Central memory CD8-positive, alpha-beta T cell (primary cell): ENCODE measurements at places on chromosomes 7 and 10.
A peak's percentile ranks its signal among the peaks of the same experiment; 100 is the strongest.

DNA sequence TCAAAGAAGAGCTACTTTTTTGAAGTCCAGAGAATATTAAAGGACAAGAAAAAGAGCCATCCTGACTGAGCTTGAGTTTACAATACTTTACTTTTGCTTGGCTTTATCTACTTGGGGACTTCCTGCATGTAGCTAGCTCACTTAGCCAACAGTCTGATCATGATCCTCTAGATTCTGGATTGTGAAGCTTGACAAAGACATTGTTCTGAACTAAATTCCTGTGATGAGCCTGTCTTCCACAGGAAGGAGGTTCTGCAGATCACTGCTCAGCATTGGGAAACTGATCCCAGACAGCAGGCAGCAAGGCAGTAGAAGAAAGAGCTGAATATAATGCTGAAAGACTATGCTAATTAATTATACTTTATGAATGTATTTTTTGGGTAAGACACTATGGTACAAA is 296.4 kb downstream of the DGKB start:
- DNase-seq: no peak

DNA sequence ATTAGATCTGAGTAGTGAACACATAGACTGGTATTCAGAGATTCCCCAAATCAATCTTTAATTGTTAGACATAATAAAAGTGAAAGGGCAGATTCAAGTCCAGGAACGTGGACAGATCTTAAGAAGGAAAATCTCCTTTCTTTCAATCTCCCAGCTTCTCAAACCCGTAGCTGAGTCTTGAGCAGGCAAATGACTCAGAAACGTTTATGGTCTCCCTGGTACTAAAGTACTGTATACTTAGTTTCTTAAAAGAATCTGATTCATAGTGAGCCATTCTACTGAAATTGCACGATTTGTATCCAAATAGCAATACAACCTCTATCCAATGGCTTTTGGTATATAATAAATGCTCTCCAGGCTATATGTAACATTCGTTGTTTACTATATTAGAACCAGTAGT is 140.4 kb upstream of the RHEB start:
- DNase-seq: no peak

DNA sequence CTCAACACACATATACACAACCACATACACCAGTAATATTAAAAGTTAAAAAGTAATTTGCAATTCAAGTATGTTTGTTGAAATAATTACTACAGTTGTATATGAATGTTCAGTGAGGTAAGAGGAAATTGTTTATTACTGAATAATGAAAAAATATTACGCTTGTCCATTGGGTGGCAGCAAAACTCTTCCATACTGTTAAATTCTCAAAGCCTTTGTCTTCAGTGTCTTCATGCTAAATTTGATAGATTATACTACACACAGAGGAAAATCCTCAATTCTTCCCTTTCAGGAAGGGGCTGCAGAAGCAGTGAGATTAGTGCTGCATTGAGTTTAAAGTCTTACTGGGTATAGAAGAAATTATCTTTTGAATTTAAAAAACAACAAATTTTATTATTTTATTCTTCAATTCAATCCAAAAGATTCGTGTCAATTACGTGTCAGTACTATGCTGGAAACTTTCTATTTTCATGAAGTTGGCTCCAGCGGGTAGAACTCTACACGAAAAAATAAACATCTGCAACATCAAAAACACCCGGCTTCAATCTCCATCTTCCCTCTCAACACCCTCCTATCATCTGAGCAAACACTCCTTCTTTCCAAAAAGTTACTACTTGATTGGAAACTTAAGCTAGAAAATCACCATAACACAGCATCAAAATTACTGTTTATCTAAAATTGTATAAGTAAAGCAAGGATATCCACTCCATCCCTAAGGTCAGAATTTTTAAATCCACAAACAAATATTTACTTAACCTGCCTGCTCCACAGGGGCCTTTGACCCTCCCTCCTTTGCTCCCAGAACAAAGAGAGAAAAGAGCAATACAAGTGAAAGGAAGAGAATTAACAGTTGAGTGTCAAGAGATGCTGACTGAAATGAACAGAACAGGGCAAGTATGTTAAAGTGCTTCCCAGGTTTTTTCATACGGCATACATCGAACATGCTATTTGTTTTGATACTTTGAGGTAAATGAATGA is 37.0 kb upstream of the TES start:
- no peak for DNase-seq

GRCh38 chr7:136056651-136057231 is 79.6 kb upstream of the MTPN start:
- no peak for DNase-seq

DNA sequence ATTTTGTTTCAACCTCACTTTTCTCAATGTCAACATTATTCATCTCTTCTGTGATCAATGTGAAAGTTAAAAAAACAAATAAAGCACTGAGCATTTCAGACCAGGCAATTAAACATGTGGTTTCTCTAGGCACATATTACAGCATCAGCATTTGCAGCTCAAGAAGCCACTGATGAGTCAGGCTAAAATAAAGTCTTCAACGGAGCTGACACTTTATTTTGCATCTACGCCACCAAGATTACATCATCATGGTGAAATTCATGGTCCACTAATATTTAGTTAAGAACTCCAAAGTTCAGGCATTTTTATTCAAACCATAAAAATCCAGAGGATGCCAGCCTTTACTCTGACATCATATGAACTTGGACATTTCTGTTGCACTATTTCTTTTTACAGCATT is 33.0 kb downstream of the MAGI2 start:
- no peak for DNase-seq

DNA sequence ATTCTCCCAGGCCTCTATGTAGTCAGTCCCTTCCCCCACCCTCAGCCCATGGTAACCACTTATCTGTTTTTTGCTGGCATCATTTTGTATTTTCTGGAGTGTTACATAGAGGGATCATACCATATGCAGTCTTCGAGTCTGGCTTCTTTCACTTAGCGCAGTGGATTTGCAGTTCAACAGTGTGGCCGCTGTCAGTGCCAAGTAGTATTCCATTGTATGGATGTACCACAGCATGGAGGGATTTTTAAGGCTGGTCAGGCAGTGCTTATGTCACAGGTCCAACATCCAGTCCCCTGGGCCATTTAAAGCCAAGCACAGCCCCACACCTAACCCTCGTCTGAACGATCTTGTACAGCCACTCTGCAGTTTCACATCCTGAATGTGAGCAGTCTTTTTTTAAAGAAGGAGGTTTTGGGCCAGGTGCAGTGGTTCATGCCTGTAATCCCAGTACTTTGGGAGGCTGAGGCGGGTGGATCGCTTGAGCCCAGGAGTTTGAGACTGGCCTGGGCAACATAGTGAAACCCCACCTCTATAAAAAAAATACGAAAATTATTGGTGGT is 121.8 kb downstream of the CUX1 start:
- no peak for DNase-seq

DNA sequence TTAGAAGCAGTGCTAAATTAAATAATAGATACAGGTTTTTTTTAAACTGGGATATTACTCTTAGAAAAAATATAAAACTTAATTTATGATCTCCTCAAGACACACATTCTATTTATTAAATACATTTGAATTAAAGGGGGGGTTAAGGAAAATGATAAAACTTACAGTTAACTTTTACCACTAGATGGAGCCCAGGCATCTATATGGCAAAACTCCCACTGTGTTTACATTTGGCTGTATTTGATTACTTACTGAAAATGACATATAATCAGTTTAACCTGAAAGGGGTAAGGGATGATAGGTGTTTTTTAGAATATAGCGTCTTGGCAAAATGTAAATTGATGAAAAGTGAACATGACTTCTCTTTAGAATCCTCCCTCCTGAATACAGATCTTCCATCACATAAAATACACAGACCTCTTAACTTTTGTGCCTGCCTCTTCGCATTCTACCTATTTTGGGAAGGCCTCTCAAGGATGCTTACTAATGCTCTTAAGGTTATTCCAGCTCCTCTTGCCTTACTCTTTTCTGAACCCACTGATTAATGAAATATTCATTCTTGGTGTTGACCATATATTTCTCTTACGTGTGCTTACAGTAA is 235.7 kb downstream of the AGMO start:
- no peak for DNase-seq

GRCh38 chr7:95906851-95907250 is 134.5 kb downstream of the DYNC1I1 start:
- no peak for DNase-seq

DNA sequence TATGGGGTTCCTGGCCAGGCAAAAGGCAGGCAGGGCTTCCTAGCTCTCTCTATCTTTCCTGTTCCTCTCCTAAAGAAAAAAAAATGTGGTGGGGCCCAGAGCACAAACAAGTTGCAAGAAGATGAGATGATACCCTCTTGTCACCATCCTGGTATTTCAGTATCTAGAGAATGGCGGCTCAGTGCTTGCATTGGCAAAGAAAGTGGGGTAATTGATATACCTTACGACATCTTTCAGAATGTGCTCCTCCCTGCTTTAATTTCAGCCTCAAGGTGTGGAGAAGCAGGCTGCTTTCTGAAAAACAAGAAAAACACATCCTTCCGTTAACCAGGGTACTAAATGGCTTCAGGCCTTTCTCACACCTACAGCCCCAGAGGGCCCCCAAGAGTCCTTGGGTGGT is 34.5 kb upstream of the CUX1 start:
- DNase-seq: no peak

GRCh38 chr7:143003393-143004051 is 23.4 kb downstream of the OR9A2 start:
- peak; percentile 26 for DNase-seq

GRCh38 chr10:127344346-127344745 is 148.0 kb upstream of the INSYN2A start:
- DNase-seq: no peak

GRCh38 chr7:157668884-157669767 is 332.3 kb downstream of the DNAJB6 start:
- no peak for DNase-seq

DNA sequence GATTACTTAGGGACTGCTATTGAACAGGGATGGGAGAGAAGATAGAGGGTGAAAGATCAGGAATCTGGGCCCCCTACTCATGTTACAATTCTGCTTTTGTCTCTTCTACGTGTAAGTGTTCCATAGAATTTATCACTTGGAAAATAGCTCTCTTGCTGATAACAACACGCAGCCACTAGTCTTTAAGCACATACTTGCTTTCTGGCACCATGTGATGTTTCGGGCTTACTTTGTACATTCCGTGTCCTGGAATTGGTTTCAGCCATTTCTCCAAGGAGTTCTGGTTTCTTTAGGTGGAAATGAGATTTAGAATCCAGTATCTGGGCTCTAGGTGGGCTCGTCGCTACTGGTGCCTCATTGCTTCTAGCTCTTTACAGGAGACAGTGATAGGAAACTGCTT is 59.7 kb downstream of the TFAM start:
- no peak for DNase-seq

DNA sequence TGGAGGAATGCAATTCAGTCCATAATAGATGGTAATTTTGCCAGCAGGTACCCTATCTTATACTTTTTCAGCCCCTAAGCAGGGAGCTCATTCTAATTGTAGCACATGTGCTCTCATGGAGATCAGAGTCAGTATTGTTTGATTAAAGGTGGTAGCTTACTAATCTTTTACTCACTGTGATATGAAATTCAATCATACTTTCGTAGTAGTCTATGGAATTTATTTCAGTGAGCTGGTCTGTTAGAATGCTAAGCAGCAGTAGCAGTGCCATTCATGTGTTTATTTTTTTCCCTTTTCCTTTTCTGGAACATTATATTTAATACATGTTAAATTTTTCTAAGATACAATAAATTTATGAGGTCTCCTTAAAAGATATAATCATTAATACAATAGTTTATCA is 109.0 kb downstream of the ST7 start:
- DNase-seq: no peak

DNA sequence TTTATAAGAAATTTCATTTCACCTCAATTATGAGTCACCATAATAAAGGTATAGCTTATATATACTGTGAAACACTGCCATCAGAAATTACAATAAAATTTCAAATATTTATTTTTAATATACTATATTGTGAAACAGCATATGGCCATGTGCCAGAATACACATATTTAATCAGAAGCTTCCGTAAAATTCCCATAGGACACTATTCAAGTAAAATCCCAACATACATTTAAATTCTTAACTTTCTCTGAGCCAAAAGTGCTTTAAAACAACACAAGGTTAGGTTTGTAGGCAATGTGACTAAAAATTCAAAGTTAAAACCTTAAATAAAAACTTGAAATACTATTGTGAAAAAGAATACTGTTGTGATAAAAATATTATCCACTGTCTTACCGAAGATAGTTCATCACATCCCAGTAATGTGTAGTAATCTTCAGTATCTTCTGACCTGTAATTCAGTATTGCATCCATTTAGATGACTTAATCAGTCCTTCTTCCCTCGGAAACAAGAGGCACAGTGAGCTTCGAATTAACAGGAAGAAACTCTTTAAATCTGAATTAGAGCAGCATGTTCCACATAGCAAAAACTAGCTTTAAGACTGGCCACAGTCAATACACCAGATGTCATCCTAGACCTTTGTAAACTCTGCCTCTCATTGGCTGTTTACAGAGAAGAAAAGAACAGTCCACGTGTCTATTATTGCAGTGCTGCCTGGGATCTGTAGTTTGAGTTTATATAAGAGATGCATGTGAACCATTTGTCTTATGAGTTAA is at the start of gene DNAJC12:
TSS of gene DNAJC12 (minus strand) at position 648 of the 774 bp plus-strand sequence. CDS start at position 471, 177 bp downstream.
- DNase-seq: no peak

DNA sequence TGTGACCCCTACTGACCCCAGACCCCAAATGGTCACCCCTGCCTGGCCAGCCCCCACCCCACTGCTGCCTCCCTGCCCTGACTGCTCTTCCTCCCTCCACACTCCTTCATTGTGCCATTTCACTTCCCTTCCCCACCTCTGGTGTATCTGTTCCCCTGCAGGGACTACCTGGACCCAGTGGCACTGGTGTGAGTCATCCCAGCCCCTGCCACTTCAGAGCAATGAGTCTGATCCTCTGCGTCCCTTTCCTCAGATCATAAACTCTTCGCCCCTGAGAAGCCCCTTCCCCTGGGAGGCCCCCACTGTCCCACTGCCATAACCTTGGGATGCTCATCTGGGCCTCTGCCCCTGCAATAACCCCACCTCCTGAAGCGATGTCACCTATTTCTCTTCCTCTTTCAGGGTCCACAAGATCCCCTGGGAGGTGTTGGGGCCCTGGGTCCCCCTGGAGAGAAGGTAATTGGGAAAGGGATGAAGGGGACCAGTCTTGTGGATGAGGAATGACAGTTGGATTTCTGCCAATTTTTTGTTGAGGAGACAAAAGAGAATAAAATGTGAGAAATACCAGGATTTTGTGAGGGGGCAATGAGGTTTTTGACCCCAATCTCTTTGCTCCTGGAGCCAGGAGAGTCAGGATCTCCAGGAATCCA is 19.1 kb upstream of the VOPP1 start:
- DNase-seq: no peak
